Activated T-cell treated with anti-CD3 and anti-CD28 coated beads for 24 hours (primary cell): ENCODE measurements at places on chromosomes 4 and X.

GRCh38 chrX:154785716-154786115 lies 19.6 kb downstream of the MPP1 start:
- no peak for DNase-seq

DNA sequence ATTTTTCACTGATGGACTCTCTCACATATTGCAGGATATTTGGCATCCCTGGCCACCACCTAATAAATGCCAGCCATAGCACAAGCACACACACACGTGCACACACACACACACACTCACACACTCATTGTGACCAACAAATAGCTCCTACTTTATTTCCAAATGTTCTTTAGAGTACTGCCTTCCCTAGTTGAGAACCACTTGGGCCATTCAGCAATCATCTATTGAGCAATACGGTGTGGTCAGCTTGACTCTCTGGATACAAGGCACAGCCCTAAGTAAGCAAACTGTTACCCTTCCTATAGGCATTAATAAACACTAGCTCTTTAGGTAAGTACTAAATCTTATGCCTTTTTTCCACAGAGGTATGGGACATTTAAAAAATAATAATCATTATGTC lies 21.1 kb downstream of the CORIN start:
- no peak for DNase-seq

DNA sequence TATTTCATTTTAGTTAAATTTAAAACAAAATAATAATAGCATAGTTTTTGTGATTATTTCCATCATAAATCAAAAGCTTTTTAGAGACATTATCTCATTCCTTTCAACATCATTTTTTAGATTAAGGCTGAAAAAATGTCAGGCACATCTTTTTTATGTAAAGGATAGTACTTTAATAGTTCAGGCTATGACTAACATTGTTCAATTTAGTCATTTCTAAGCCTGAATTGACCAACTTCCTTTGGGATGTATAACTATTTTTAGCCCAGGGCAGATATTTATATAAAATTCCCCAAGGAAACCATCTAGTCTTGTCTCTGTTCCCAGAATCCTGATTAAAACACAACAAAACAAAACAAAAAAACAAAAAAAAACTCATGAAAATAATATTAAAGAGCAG lies 145.6 kb upstream of the PCDH18 start:
- no peak for DNase-seq

DNA sequence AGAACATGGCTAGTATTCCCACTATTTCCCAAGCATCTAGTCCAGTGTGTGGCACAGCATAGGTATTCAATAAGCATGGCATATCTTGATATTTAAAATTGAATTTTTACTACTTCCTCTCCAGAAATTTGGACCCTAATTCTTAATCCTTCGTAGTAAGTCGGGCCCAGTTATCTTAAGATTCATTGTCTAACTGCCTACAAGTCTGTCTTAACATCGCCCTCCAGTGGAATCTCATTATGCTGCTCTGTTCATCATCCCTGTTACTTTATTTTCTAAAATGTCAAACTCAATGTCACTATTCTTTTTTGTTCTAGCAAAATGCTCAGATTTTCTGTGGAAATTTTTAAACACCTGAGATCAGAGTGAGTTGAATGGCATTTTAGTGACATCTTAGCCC lies 606.2 kb downstream of the KLHL13 start:
- DNase-seq = no peak
